D721Med (cell line): ENCODE measurements at places on chromosomes 13 and 19.

GRCh38 chr13:43238341-43239083 is 215.1 kb downstream of the DNAJC15 start:
- DNase-seq, result no peak

DNA sequence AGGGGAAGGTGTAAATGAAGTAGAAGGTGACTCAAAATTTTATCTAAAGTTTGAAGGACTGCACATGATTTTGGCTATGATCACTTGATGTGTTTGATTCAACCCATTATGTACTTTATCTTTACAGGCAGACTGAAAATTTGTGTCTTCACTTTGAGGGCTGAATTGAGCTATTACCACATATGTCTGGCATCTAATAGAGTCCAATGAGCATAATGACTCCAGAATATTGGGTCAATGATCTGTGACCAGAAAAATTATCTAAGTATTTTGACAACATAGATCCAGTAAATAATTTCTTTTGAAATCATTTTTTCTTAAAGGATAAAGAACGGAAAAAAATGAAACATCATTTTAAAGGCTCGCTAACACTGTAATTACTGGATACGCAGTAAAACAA is 2810.0 kb downstream of the PCDH9 start:
- no peak for DNase-seq

DNA sequence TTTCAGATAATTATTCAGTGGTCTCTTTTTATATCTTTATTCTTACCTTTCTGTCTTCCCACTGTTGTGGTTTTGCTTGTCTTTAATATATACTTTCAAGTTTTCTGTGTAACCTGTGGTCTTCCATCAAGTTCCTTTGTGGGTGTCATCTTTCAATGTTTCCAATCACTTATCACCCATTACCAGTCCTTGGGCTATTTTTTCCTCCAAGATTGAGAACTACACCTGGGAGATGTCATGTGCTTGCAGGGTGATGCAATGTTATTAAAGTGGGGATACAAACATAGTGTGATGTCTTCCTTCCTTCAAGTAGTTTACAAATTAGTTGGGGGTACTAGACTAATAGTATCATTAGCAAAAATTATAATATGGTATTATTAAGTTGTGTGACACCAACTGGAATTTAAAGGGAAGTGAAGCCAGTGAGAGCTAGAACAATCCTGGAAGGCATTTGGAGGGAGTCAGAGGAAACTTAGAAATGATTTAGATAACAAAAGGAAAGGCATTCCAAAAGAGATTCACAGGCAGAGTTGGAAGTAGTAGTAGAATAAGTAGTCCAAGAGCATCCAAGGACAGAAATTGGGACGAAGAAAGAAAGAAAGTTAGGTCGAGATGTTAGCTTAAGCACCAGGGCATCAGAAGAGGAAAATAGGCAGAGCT is 3.4 kb downstream of the FNDC3A start:
- no peak for DNase-seq

DNA sequence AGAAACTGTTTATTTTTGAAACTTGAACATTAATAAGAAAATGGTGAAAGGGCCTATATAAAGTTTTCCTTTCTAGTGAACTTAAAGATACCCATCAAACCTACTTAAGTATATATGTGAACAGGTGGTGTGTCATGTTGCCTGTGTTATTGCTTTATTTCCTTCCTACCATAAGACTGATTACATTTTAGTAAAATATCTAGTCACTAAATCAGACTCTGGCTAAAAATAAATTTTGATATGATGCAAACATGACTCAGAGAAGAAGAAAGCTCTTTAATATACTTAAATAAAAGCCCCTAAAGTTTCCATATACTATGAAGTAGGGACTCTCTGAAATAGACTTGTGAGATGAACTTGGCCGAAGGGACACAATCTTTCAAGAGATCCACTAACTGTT is 35.1 kb upstream of the FBXL3 start:
- no peak for DNase-seq

- DNase-seq, result no peak
These were observed 444.5 kb upstream of the GPC6 start for GRCh38 chr13:92781965-92782690.

DNA sequence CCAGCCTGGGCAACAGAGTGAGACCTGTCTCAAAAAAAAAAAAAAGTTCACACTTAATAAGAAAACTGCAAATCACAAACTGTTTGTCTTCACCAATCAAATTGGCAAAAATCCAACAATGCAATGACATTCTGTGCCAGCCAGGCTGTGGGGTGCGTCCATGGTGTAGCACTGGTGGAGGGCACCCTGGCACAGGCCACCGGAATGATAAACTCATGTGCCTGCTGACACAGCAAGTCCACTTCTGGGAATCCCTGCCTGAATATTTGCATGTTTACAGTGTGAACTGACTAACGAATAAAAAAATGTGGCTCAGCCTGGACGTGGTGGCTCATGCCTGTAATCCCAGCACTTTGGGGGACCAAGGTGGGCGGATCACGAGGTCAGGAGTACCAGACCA is 1.6 kb upstream of the LRRC25 start:
- DNase-seq, result no peak

GRCh38 chr19:49912965-49913685 is 15.9 kb upstream of the ATF5 start:
- no peak for DNase-seq

- DNase-seq, result no peak
These were observed 1.1 kb downstream of the ZNF566 start for GRCh38 chr19:36488118-36488845.

GRCh38 chr13:103812971-103813370 is 746.8 kb upstream of the SLC10A2 start:
- DNase-seq, result no peak

DNA sequence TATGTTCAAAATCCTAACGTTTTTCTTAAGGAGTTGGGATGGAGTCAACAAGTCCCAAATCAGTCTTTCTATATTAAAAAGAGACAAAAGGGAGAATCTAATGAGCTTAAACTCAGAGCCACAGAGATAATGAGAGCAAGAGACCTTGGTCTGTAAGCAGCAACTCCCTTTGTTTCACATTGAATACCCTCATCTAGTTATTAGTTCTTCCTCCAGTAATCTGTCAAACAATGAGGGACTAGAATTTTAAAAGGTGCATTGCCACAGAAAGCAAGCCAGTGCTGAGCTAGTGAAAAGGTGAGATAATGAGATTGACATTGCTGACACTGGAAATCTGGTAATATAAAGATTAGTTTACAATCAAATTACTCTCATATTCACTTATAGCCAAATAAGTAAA is 718.6 kb downstream of the DACH1 start:
- DNase-seq, result no peak

DNA sequence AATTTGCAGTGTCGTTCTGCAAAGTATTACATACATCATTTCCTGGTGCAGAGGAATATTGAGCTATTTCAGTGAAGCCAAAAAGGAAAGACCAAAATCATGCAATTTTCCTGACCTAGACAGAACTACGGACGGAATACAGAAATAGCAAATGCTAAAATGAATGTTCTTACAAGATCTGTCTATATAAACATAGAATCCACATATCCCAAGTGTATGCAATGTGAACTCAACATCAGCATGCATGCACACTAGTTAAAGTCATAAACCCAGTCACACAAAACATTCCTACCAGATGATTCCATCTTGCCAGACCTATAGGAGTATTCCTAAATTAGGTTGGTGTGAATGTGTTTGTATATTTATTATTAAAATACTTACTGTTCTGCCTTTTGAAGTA is 383.7 kb upstream of the ZNF507 start:
- no peak for DNase-seq

DNA sequence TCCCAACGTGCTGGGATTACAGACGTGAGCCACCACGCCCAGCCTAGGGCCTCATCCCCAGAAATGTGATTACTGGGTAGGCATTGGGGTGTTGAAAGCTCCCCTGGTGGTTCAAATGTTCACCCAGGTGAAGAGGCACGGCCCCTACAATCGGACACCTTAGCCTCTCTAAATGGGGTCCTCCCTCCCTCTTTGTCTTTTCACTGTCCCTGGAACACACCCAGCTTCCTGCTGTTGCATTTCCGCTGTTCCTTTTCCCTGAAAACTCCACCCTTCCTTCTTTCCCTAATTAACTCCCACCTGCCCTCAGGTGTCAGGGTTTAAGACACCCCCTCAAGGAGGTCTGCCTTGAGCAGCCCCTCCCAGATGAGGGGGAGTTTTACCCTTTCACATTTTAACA is 3.6 kb upstream of the PRODH2 start:
- DNase-seq, result no peak

DNA sequence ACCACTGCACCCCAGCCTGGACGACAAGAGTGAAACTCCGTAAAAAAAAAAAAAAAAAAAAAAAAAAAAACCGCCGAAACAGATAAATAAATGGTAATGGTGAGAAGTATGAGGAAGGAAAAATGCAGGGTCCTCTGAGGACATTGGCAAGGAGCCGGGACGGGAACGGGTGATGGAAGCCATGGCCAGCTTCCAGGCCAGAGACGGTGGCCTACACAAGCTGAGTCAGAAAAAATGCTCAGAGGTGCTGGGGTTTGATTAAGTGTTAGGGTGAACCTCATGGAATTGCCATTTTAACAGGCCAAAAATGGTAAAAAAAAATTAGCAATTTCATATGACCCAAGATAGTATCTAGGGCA is 866 bp upstream of the ZSWIM4 start:
- no peak for DNase-seq

- no peak for DNase-seq
These were observed 131.2 kb downstream of the IRS2 start for GRCh38 chr13:109655206-109655600.

- DNase-seq, result no peak
These were observed 8.8 kb upstream of the CD22 start for GRCh38 chr19:35320065-35320713.

- DNase-seq, result no peak
These were observed 8.9 kb downstream of the CEBPA start for GRCh38 chr19:33293255-33294057.

- DNase-seq, result no peak
These were observed 2.9 kb downstream of the PLEKHG2 start for GRCh38 chr19:39415111-39416046.

- DNase-seq, result no peak
These were observed 95.2 kb downstream of the USP12 start for GRCh38 chr13:27076421-27076820.

DNA sequence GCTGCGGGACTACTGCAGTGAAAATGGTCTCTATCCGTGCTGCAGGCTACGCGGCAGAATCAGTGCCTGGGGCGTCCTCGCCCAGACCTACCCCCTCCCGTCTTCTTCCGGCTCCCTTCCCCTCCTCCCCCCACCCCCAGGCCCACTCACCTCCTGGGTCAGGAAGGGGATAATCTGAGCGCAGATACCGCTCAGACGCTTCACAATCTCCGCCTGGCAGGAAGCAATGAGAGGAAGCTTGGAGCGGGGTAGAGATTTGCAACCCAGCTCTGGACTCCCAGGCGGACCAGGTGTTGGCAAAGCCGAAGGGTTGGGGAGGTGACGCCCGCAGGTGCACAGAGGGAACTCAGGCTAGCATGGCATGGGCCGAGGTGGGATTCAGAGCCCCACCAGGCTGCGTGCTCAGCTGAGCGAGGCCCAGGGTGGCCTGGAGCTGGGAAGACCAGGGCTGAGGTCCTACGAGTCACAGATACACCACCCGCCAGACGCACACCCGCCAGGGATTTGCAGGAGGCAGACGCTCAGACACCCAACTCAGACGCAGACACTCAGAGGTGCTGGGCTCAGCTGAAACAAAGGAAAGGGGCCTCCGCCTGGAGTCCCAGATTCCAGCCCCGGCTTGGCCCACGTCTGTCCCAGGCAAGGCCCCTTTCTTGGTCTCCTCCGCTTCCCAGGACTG is 4.1 kb downstream of the TLE2 start:
- no peak for DNase-seq

GRCh38 chr13:104137416-104137815 is 1071.2 kb upstream of the SLC10A2 start:
- DNase-seq, result no peak

DNA sequence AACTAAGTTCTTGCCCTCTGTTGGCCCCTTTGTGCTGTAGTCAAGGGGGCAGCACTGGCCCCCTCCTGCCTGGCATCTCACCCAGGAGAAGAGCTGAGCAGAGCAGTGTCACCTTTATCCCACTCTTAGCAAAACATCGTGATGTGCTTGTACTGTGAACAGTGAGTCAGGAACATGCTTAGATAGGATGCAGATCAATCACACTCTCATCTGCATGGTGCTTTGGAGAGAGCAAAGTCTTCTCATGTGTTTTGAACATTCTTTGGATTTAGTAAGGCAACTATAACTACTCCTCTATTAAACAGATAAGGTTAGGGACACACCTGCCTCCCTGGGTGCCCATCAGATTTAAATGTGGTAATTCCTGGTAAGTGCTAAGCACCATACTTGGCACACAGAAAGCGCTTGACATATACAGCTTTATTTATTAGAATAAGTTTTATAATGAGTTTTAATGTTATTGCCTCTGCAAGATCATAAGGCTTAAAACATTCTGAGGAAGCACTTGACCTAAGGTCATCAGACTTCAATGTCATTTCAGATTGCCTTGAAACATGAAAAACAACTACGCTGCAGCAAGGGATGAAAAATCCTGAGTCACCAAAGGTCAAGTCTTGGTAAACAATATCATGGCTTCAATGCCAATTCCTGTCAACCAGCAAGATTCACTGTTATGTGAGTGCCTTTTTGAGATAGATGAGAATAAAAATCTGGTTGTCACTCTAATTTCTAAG is 82.4 kb upstream of the IRS2 start:
- DNase-seq, result no peak

DNA sequence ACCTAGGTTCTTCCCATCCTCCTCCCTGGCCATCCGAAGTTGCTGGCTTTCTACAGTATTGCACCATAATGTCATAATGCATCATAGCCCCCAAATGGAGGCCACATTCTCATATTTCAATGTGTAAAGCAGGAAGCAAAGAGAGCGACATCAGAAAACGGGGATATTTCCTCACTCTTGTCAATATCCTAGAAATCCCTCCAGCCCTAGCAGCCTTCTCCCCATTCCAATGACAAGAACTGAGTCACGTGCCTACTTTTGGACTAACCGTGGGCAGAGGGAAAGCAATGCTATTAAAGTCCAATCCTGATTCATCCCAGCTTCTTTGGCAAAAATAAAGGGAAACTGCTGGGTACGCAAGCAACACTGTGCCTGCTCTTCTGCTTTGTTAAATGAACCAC is 4.3 kb upstream of the RAP2A start:
- DNase-seq, result no peak

- no peak for DNase-seq
These were observed 105.7 kb upstream of the RAP2A start for GRCh38 chr13:97328222-97328790.

DNA sequence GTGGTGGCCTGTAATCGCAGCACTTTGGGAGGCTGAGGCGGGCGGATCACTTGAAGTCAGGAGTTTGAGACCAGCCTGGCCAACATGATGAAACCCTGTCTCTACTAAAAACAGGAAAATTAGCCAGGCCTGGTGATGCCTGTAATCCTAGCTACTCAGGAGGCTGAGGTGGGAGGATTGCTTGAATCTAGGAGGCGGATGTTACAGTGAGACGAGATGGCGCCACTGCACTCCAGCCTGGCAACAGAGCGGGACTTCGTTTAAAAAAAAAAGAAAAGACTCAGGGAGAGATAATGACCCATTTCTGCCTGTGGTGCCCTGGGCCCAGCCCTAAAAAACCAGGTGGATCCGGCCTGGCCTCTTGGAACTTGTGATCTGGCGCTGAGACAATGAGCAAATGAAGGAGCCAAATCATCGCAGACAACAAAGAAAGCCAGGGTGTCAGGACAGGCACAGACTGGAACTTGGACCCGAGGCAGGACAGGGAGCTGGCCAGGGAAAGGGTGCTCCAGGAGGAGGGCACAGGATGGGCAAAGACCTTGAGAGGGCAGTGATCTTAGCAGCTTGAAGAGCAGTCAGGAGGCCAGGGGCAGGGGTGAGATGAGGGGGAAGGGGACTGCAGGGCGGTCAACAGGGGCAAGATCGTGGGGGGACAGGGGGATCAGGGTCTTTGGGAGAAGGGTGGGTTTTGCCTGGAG is 962 bp upstream of the JAK3 start:
- DNase-seq, result no peak
